Breast epithelium (tissue), 4 donors: ENCODE measurements at places on chromosomes 13 and 19. TPM values are rescaled to one million over a fixed set of nuclear protein-coding genes. Genes with fewer than 3 reads are reported as not detected.

PTGIR gene
- total RNA-seq = 1.3 TPM

CYP2A13 gene
- not detected for total RNA-seq

METTL21C gene
- total RNA-seq = not detected

GFY gene
- total RNA-seq = not detected

RAP2A gene
- 20.0 TPM for total RNA-seq

KLF5 gene
- 2.2 TPM for total RNA-seq

NANOS3 gene
- total RNA-seq = not detected

PSG6 gene
- not detected for total RNA-seq

C13orf42 gene
- total RNA-seq = not detected

ELANE gene
- total RNA-seq = 1.0 TPM

LILRB5 gene
- total RNA-seq = 4.8 TPM

- no peak for DNase-seq
Measured at GRCh38 chr13:94933230-94933751, 220.9 kb upstream of the SOX21 start.

- no peak for DNase-seq
Measured at GRCh38 chr13:40933508-40934204, 85.5 kb downstream of the ELF1 start.

DNA sequence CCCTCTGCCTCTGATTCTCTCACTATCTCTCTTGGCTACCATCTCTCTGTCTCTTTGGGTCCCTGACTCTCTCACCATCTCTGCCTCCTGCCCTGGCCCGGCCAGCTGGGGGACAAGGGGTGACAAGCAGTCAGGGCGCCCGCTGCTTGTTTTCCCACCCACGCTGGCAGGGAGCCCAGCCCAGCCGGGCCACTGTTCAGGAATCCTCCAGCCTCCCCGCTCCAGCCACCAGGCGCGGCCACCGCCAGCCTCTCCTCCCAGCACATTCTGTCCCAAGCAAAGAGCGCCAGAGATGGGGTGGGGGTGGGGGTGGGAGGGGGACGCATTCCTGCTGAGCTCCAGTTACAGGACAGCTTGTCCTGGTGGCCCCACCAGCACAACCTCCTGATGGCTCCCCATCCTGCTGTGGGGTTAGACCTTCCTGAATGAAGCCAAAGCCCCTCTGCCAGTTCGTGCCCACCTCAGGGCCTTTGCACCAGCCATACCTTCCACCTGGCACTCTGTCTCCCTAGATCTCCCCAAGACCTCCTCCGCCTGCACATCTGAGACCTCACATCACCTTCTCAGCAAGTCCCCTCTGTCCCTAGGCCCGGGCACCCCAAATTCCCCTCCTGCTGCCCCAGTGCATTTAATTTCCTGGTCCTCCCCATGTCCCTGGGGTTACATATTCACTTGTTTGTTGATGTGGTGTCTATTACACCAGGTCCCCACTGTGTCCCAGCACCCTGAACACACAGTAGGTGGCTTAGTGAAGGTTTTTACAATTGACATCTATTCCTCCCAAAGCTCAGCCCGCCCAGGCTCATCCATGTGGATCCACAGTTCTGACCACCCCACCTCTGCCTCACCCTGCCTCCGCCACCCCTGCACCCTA is 12.5 kb downstream of the ARRDC2 start:
- DNase-seq = peak; percentile 82

GRCh38 chr19:17454576-17455071 is 6.1 kb downstream of the NXNL1 start:
- no peak for DNase-seq

- no peak for DNase-seq
Measured at GRCh38 chr13:64684685-64685431, 2545.3 kb downstream of the PCDH9 start.

- DNase-seq = no peak
Measured at GRCh38 chr13:108895220-108895704, 265.9 kb downstream of the MYO16 start.

- no peak for DNase-seq
Measured at GRCh38 chr19:2974342-2975041, 2.9 kb upstream of the TLE6 start.

DNA sequence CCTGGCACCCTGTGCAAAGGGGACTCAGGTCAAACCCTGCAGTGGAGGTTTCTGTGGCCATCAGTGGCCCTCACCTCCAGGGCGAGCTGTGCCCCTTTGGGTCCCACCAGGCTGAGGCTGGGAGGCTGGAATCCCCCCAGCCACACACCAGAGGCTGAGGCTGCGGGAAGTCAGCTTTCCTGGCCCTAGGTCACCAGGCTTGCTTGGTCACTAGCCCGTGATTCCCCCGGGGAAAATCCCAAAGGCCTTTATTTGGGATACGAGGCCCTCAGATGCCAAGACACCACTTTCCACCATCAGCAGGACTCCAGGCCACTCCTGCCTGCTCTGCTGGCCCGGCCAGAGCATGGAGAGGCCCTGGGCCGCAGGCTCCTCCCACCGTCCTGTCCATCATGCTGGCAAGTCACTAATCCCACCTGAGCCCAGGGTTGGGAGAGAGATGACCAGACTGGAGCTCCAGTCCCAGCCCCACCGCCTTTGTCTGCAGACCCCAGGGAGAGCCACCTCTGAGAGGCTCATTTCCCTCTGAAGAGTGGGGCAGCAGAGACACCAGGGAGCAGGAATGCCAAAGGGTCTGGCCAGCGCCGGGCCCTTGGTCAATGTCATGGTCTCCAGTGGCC is 4.7 kb downstream of the NKPD1 start:
- DNase-seq = no peak

GRCh38 chr19:34575206-34575605 is 93.6 kb downstream of the WTIP start:
- no peak for DNase-seq

DNA sequence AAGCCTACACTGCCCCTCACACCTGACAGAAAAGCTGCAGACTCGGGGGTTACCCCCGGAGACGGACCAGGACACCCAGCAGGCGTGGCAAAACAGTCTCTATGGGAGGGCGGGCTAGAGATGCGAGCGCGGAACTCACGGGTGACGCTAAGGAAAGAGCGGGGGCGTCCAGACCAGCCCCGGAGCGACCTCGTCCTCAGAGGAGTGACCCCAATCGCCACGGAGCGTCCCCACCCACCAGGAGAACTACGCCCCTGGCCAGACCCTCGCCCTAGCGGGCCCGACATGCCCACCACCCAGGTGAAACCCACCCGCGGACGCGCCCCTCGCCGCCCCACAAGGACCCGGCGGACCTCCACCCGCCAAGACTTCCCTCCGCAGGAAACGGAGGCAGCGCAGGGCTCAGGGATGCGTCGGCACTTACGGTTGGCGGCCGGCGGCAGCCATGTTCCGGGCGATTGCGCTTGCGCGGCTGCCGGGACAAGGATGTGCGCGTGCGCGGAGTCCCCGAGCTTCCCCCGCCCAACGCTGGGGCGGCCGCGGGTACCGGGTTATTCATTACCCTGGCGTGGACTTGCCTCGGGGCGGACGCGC is at the start of gene ZNF329:
Gene ZNF329 (minus strand): TSS at position 462 of the 594 bp plus-strand sequence. CDS start 21,286 bp downstream, outside the sequence.
- DNase-seq = peak; percentile 88

DNA sequence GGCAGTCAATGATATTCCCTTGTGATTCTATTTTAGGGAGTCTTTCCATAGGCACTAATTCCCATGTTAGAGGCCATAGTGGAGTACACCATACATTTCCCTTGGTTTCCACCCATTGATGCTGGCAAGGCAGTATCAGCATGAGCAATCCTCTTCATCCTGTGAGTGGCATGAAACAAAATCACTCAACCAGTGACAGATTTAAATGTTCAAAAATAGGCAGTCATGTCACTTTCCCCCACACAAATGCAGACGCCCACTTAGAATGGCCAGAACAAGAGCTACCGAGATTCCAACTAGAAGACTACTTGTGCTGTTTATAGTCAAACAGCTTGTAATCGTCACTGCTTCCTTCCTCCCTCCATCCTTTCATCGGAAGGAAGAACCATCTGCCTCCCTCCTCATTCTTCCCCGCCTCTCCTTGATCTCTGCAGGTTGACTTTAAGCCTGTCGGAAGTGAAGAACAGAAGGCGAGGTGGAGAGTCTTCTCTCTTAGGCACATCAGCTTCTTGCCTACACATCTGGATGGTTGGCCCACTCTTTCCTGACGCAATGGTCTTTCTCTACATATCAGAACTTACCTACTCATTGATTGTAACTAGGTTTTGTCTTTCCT is 22.6 kb downstream of the RASL11A start:
- no peak for DNase-seq

DNA sequence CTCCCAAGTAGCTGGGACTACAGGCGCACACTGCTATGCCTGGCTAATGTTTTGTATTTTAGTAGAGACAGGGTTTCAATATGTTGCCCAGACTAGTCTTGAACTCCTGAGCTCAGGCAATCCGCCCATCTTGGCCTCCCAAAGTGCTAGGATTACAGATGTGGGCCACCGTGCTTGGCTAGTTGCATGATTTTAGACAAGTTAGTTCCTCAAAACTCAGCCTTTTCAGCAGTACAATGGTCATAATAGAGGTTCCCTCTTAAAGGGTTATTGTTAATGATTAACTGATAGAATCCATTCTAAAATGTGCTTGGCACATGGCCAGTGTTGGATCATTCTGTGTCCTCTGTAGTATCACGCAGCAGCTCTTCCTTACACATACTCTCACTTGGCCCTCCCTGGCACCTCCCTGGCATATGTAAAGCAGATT is 19.5 kb upstream of the IFT88 start:
- DNase-seq = no peak

DNA sequence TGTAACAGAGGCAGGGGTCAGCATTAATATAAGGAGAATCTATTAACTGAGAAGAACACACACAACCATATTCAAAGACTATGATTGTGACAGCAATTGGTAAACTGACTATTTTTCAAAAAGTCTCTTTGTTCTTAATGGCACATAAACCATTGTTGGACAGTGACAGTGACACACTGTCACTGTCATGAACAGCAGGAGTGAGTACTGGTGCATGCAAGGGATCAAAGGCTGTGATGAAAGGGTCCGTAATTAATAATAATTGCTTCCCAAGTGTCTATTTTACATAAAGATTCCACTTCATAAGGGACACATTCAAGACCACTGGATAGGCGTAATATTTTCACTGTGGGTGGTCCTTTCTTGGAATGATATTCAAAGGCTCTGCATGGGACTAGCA is 50.7 kb downstream of the LHFPL6 start:
- no peak for DNase-seq

- DNase-seq = peak; percentile 88
Measured at GRCh38 chr19:18967358-18968146, 26.5 kb upstream of the HOMER3 start.

- DNase-seq = no peak
Measured at GRCh38 chr13:100245104-100245503, 156.2 kb downstream of the PCCA start.

DNA sequence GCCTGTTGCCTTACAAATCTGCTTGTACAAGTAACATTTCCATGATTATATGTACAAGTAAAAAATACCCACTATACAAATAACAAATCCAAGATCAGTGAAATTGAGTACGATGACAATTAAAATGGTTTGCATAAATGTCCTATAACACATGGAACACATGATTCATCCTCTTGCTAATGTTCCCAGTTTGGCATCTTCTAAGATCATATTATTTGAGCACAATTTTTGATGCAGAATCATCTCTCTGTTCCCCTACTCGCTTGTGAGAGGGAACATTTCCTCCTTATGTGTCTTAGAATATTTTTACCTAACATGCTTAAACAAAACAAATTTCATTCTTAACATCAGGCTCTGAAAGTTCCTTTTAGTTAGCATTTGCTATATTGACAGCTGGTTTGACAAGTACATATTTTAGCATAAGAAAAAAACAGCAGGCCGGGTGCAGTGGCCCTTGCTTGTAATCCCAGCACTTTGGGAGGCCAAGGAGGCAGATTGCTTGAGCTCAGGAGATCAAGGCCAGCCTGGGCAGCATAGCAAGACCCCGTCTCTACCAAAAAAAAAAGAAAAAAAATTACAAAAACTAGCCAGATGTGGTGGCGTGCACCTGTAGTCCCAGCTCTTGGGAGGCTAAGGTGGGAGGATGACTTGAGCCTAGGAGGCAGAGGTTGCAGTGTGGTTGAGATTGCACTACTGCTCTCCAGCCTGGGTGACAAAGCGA is 14.2 kb downstream of the ZNF331 start:
- no peak for DNase-seq

GRCh38 chr19:55676383-55676782 is 1.4 kb downstream of the EPN1 start:
- DNase-seq = no peak

DNA sequence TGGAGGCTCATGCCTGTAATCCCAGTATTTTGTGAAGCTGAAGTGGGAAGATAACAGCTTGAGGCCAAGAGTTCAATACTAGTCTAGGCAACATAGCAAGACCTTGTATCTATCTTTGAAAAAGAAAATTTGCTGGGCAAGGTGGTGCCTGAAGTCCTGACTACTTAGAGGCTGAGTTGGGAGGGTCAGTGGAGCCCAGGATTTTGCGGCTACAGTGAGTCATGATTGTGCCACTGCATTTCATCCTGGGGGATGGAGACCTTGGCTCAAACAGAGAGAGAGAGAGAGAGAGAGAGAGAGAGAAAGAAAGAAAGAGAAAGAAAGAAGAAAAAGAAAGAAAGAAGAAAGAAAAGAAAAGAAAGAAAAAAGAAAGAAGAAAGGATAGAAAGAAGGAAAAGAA is 1872.3 kb upstream of the PCDH20 start:
- no peak for DNase-seq

DNA sequence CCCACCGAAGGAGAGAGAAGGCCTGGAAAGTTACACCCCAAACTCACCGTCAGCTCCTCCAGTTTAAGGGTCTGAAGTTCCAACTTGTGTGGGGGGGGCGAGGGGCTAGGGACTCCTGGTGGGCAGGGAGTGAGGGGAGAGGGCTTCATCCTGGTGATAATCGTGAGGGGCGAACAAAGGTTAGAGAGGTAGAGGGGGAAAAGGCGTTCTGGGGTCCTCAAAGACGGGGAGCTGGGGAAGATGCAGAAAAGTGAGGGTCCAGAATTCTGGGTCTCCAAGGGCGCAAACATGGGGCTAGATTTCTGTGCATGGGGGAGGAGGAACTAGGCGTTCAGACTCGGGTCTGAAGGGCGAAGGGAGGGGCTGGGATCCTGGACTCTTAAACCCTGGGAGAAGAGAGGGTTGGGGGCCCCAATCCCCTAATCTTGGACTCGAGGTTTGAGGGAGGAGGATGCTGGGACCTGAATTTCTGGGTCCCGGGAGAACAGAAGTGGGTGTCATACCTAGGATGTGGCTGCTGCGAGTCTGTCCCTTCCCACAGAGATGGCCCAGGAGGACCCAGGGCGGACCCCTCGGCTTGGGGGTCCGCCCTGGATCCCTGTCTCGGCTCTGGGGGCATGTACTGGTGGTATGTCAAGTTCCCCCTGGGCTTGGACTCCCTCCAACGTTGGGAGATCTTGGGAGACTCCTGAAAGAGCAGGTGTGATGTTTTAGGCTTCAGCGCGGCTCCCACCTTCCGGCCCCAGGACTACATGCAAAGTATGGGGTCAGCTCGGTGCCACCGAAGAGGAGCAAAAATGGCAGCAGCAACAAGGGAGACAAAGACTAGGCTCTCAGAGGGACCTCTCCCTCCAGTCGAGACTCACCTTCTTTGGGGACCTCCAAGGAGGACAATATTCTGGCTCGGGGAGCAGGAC is 4.5 kb downstream of the MAMSTR start:
- DNase-seq = no peak

- DNase-seq = no peak
Measured at GRCh38 chr13:93959796-93960533, 519.5 kb downstream of the DCT start.
